ENCODE measurements at places on chromosomes 3 and 15.
A peak's percentile ranks its signal among the peaks of the same experiment; 100 is the strongest.

DNA sequence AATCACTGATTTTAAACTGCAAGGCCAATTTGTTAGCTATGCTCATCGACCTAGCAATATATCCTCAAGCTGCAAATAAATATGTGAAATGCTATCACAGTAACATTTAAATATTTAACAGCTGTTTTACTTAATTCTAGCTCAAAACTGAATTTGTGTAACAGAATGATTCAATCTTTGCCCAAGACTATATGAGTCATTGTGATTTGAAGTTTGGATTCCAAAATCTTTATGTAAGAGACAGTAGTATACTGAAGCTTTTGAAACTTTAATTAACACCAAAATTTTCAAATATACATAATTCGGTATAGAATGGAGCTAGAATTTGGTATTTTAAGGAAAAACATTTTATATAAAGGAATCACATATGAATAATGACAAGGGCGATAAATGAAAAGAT is 603.0 kb upstream of the ROBO2 start:
- no peak for DNase-seq

DNA sequence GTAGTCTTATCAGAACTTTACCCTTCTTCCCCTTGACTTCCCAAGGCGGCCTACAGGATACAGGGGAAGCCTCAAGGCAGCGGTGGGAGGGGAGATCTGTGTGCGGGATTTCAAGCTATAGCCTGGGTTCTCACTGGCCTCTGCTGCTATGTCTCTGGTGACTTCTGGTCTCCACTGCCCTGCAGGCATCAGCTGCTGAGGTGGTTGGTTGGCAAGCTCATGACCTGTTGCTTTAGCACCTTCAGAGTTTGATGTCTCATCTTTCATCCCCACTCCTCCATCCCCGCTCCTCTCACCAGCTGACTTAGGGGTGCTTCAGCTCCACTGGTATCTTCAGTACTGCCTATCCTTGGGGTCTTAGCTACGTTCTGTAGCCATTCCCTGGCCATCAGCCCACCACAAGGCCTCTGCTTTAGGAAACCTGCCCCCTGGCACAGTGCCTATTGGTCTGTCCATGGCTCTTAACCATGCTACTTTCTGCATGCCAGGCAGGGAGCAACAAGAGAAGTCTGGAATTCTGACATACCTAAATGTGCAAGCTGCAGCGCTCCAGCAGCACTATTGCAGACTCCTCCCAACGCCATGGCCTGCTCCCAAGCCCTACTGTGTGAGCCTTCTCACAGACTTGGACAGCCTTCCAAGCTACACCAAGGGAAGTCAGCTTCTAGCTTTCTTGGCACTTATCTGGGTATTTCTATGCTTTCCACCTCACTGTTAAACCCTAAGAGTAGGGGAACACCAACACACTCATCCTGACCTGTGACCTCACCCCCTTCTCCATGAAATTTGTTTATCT is 1.8 kb upstream of the YEATS2 start:
- no peak for DNase-seq

- DNase-seq: no peak
Measured at GRCh38 chr15:88014454-88015160, 241.9 kb downstream of the NTRK3 start.

GRCh38 chr3:190666821-190667220 is 152.9 kb downstream of the IL1RAP start:
- DNase-seq: no peak

GRCh38 chr3:45870099-45870498 is 16.2 kb upstream of the CCR9 start:
- DNase-seq: peak; percentile 53

GRCh38 chr3:41138146-41138545 is 61.2 kb upstream of the CTNNB1 start:
- no peak for DNase-seq

DNA sequence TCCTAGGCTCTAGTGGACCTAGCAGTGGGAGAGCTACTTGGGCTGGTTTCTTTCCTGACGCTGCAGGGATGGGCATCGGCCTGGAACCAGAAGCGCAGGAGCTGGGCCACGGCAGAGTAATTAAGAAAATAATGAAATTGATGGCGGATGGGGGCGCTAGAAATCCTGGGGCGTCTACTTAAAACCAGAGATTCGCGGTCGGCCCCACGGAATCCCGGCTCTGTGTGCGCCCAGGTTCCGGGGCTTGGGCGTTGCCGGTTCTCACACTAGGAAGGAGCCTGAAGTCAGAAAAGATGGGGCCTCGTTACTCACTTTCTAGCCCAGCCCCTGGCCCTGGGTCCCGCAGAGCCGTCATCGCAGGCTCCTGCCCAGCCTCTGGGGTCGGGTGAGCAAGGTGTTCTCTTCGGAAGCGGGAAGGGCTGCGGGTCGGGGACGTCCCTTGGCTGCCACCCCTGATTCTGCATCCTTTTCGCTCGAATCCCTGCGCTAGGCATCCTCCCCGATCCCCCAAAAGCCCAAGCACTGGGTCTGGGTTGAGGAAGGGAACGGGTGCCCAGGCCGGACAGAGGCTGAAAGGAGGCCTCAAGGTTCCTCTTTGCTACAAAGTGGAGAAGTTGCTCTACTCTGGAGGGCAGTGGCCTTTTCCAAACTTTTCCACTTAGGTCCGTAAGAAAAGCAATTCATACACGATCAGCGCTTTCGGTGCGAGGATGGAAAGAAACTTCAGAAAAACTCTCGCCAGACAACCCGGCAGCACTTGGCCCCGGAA is 6.1 kb downstream of the SOX14 start:
- DNase-seq: no peak

DNA sequence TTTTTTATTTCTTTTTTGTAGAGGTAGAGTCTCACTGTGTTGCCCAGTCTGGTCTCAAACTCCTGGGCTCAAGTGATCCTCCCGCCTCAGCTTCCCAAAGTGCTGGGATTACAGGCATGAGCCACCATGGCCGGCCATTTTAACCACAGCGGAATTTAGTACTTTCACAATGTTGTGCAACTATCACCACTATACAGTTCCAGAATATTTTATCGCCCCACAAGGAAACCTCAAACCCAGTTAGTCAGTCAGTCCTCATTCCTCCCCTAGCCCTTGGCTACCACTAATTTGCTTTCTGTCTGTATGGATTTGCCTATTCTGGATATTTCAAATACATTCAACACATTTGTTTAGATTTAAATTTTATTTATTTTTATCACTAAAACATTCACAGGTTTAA is 15.5 kb upstream of the HOMER2 start:
- no peak for DNase-seq

DNA sequence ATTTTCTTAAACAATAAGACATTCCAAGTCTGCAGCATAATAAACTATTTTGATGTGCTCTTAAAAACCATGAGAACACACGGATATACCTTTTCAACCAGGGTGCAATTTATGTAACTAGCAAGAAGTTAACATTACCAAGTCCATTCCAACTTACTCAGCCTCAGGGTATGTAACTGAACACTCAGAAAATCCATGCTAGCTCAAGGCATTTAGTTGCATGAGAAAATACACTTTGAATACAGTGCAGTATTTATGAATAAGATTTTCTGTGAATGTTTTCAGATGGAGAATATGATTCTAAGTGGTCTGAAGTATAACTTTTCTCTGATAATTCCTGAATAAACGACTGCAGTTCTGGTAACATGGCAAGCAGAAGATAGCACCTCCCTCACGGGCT is 124.3 kb downstream of the SNRK start:
- DNase-seq: no peak

- peak; percentile 36 for DNase-seq
Measured at GRCh38 chr3:138187296-138188012, at the start of gene ARMC8. ARMC8 (plus strand) TSS chr3:138187301; CDS start chr3:138187555, 254 bp downstream.

DNA sequence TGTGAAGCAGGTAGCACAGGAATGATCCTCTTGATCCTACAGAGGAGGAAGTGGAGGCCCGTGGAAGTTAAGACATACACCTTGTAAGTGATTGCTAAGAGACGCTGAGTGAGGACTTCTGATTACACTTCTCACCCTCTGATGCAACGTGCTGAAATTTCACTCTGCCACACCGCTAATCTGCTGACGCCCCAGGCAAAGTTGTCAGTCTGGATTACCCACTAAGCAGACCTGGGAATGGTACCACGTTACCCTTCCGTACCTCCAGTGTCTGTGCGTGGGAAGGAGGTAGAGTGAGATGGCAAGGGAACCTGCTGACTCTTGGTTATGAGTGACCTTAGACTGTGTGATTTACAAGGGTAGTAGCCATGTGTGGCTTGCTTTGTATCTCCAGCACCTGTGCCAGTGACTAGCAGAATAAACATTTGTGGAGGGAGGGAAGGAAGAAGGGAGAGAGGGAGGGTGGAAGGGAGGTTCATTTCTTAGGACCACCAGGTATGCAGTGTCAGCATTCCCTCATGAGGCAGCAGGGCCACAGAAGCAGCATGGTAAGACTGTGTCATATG is 115.0 kb downstream of the ALDH1A2 start:
- DNase-seq: no peak

DNA sequence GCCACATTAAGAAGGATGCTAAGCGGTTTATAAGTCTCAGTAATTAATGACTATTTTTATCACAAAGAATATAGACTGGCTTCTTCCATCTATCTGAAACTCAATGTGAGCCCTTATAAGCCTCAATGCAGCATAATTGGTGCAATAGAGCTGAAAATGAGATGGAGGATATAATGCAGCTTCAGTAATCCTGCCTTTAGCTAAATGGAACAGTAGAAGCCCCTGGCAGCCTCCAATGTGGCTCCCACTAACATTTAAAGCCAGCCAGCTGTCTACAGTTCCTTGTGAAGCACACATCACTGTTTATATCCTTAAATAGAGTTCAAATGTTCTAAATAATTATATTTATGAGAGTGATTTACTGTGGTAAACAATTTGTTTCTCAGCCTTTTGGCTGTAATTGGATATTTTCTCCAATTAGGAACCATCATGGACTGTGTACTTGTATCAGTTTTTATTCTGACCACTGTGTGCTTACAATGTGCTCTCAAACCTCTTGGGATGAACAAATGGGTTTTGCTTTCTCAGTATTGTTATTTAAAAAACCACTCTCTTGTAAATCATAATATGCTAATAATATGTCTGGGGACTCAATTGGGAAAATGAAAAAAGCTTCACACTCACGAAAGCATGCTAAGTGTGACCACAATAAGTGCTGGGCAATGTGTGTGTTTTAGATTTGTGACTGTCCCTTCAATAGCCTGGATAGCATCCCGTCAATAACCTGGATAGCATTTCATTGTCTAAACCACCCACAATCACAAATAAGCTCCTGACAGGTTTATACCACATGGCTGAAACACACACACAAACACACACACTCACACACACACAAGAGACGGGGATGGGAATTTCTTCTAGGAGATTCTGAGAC is 366.6 kb downstream of the GBE1 start:
- DNase-seq: no peak

DNA sequence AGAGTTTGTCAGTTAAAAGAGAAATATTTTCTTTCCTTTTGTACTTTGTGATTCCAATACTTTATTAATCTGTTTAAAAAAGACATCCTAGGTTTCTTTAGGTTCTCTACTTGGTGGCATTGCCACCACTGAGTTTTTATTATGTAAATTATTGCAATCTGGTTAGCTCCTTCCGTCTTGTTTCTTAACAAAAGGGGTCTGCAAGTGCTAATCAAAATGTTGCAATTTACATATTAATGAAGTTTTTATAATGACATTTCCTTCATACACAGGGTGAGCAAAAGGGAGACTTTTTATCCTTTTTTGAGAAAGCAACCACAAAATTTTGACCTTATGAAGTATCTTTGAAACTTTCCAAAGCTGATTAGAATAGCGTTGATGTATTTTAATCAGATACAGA is 1307.3 kb downstream of the ROBO2 start:
- DNase-seq: no peak

- no peak for DNase-seq
Measured at GRCh38 chr3:14550651-14551611, 10.8 kb upstream of the GRIP2 start.

DNA sequence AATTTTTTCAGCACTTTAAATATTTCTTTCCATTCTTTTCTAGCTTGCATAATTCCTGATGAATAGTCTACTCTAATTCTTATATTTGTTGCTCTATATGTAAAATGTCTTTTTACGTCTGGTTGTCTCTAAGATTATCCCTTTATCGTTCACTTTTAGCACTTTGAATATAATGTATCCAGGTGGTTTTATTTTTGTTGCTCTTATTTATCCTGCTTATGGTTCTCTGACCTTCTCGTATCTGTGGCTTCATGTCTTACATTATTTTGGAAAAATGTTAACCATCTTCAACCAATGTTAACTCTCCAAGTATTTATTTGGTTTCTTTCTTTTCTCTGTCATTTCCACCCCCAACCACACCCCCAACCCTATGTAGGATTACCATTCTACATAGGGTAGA is 30.0 kb upstream of the RFX7 start:
- no peak for DNase-seq

GRCh38 chr3:15851735-15852134 is 54.0 kb upstream of the ANKRD28 start:
- no peak for DNase-seq

DNA sequence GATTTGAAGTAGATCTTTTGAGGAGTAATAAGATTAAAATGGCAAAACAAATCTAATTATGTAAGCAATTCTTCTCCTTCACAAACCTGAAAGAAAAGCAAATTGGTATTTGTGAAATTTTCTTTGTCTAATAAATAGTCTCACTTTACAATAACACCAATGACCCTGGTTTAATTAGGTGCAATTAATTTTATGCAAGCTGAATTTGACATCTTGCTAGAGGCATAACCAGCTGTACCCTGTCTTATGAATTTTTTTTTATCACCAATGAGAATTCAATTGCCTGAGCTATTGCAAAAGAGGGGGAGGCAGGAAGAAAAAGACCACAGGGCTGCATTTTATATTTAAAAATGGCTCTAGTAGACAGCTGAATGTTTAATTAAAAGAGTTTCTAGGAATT is 113.5 kb upstream of the IL12A start:
- DNase-seq: no peak

DNA sequence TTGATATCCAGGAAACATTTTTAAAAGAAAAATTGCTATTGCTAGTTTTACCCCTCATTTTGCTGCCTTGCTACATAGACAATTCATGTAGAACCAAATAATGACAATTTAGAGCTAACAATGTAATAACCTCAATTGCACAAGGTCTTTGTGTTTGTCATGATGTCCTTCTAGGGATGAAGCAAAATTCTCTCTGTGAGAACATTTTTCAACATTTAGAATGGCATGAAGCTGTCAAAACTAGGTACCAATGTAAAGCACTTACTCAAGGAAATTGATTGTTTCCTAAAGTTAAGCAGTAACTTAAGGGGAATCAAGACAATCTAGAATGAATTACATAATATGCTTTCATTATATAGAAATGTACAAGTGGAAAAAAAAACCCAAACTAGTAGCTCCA is 7.9 kb upstream of the FGF7 start:
- no peak for DNase-seq

GRCh38 chr3:185744997-185745843 is 79.6 kb downstream of the IGF2BP2 start:
- no peak for DNase-seq
